ENCODE measurements at places on chromosomes 12 and 14.

DNA sequence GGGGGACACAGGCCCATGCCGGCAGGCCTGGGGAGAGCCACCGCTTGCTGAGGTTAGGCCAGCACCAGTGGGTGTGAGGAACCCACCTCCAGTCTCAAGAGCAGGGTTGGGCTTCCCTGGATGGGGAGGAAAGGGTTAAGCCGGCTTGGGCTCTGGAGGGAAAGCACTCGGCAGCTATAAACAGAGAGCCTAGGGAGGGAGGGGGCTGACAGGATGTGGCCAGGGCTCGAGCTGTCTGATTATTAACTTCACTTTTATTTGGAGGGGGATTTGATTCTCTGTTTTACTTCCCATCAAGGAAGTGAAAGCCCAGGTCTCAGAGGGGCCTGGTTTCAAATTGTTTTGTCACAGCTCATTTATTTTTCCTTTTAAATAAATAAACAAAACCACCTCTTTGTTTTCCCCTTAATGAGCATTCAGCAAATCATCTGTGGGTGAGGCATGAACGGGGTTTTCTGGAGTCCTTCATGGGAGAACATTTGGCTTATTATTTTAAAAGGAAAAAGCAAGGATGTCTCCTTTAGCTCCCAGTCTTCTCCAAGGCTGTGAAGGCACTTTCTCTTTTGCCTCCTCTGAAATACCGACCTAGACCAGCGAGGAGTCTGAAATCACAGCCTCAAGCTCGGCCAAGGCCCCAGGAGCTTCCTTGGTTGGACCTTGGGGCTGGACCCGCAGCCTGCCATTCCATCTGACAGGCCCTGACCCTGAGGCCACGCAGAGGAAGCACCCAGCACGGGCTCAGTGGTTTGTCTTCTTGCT, 21.9 kb upstream of the ZFP36L1 start:
- peak; percentile 67 for DNase-seq

DNA sequence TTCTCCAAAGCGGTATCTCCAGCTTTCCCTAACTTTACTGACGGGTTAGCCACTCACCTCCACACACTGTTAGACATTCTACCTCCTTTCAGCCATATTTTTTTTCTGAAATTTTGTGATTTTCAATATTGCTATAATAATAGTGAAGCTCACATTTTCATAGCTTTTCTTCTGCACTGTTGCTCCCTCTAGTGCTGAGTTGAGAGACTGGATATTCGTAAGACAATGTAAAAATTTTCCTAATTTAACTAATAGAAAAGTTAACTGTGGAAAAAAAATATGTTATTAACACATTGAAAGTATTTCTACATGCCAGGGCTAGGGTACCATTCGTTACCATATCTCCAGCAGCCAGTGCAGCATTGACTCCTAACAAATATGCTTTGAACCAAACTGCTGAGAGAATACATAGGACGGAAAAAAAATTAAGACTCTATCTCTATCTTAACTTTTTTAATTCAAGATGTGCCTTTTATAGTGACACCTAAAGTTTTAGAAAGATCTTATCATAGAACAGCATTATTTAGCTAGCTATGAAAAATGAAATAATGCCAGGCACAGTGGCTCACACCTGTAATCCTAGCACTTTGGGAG, 48.7 kb upstream of the ABCC9 start:
- DNase-seq: no peak

DNA sequence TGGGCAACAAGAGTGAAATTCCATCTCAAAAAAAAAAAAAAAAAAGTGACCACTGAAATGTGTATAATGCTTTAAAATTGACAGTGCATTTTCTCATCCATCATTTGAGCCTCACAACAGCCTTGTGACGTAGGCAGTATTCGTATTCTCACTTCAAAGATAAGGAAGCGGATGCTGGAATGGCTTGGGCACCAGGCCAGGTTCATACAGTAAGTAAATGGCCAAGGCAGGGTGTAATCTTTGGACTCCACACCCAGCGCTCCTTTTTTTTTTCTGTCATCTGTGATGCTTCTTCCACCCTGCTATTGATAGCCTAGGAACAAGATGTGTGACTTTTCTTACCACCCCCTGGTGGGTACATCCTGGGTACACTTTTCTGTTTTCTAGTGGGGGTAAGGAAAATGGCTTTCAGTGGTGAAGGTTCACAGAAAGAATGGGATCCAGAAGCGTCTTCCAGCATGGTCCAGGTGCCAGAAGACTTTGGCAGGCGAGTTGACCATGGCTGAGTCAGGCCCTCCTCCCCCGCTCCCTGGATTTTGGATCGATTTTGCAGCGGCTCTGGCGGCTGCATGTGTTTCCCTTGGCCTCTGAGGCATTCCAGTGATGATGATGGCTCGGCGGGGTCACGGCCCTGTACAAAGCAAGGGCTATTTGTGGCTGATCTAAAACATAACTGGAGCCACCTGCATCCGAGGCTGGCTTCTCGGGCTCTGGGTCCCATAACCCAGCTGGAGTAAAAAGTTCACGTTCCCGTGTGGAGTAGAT, 110.6 kb downstream of the CACNA1C start:
- DNase-seq: no peak

GRCh38 chr14:81234278-81234677, 13.5 kb upstream of the GTF2A1 start:
- DNase-seq: no peak

GRCh38 chr14:39957987-39958386, 525.8 kb upstream of the FBXO33 start:
- DNase-seq: no peak

All from HAP-1 (cell line).